ENCODE measurements at places on chromosomes 4 and X.

DNA sequence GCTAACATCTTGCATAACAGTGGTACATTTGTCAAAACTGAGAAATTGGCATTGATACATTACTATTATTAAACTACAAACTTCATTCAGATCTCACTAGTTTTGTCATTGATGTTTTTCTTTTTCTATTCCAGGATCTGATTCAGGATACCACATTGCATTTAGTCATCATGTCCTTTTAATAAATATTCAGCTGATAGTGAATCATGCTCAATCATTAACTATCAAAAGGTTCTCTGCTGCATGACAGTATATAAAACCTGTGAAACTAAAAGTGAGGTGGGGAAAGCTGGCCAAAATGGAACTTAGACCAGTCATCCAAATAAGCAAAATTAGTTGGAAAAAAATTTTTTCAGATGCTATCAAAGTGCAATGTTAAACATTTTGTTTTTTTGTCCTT lies 28.1 kb upstream of the HS6ST2 start:
- no peak for DNase-seq

DNA sequence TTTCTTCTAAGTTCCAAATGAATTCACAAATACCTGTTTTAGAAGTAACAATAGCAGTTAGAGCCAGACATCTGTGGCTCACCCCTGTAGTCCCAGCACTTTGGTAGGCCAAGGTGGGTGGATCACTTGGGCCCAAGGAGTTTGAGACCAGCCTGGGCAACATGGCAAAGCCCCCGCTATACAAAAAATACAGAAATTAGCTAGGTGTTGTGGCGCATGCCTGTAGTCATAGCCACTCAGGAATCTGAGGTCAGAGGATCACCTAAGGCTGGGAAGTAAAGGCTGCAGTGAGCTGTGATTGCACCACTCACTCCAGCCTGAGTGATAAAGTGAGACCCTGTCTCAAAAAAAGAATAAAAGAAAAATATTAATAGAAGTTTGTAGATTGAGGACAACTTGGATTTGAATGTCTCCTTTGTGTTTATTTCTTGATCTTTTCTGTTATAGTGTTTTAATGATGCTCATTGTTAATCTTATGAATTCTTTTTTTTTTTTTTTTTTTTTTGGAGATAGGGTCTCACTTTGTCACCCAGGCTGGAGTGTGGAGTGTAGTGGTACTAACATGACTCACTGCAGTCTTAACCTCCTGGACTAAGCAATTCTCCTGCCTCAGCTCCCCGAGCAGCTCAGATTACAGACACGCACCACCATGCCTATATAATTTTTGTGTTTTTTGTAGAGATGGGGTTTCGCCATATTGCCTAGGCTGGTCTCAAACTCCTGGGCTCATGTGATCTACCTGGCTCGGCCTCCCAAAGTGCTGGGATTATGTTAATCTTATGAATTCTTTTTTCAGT lies 30.7 kb upstream of the RAPGEF2 start:
- DNase-seq, result no peak

GRCh38 chrX:123184219-123184865 lies at the start of gene GRIA3:
Gene GRIA3, plus strand, starts transcription at chrX:123184278. Its CDS starts 258 bp downstream, at chrX:123184536.
- DNase-seq, result no peak

GRCh38 chrX:101605728-101606127 lies 12.1 kb downstream of the ARMCX6 start:
- no peak for DNase-seq

DNA sequence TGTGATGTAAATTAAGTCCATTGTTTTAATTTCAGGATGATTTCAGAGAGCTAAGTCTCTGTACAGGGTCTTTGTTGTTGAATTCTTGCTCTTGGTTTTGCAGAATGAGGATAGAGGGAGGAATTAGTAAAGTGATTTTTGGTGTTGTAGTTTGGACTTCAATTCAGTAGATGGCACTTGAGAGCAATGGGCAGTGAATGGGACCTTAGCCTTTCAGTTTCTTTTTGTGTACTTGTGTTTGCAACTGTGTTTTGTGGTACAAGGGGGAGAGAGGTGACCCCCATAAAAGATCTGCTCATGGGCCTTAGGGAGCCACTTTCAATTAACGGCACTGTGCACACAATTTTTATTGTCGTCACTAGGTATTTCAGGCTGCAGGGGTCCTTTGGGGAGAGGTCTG lies 340.0 kb downstream of the DCAF12L2 start:
- no peak for DNase-seq

- DNase-seq, result no peak
Observed at GRCh38 chr4:17013382-17014006, 115.0 kb upstream of the LDB2 start.

DNA sequence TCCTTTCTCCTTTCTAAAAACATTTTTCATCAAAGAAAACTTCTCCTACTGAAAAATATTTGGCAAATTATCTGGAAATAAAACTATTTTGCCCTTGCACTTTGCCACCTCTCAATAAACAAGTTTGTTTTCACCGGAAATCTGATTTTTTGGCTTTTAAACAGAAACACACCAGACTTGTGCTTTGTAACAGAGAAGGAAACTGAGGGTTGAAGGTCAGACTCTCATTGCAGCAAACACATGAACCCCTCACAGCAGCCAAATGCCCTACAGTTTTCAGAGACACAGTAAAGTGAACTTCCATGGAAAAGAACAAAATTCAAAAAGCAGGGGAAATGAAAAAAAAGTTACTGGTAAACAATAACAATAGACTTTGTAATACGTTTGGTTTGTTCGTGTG lies 95.6 kb upstream of the WDR17 start:
- no peak for DNase-seq
